ENCODE measurements at places on chromosomes 5 and 9.
A peak's percentile ranks its signal among the peaks of the same experiment; 100 is the strongest.

- DNase-seq, result peak; percentile 14
Observed at GRCh38 chr9:116737152-116737546, 50.0 kb downstream of the TRIM32 start.

- DNase-seq, result no peak
Observed at GRCh38 chr5:93600409-93601070, 17.5 kb downstream of the NR2F1 start.

GRCh38 chr5:98902733-98903132 lies 26.1 kb downstream of the CHD1 start:
- no peak for DNase-seq

DNA sequence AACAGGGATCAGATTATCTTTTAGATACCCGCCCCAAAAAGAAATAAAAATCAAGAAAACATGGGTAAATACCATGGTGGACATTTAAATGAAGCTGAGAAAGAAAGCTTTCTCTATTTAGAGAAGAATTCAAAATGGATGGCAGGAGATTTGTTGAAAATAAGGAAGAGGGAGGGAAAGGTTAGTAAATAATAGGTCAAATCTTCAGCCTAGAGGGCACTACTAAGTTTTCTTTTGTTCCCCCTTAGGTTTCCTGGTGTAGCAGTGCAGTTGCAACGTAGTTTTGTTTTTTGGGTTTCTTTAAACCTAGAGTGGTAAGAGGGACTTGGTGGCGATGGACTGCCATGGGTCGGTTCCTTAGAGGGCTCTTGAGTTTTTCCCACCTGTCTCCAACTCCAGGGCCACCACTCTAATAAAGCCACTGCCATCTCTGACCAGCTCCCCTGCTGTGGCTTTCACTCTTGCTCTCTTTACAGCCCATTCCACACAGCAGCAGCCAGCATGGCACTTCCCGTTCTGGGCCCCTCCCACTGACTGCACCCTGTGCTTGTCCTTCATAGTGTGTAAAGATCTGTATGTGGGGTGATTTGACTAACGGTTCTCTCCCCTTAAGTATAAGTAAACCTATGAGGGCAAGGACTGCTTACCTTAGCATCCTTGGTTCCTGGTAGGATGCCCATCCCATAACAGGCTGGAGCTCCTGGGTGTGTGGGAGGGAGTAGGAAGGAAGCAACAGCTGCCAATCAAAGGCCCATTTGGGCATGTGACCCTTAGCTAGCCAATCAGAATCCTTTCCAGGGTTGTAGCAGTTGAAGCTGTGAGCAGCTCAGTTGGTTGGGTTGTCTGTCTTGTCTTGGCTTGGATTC lies 118.3 kb downstream of the SLC1A3 start:
- no peak for DNase-seq

- no peak for DNase-seq
Observed at GRCh38 chr5:166276006-166276405, 2015.4 kb upstream of the WWC1 start.

GRCh38 chr5:65017636-65018035 lies 248.9 kb downstream of the CWC27 start:
- no peak for DNase-seq

GRCh38 chr9:68493958-68494577 lies 46.6 kb downstream of the TMEM252 start:
- no peak for DNase-seq

DNA sequence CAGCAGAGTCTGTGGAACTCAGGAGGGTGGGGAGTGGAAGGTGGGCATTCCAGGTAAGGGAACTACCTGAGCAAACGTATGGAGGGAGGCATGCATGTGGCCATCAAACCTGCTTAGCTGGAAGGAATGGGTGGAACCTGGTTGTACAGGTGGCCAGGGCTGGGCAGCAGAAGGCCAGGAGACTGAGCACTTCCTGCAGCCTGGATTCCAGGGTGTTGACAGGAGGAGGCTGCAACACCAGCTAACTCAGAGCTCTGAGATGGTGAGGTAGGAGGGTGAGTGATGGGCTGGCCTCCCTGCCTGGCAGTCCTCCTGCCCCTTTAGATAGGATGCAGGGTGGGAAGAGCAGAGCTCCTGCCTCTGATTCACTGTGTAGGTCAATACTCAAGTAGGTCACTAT lies 92.5 kb upstream of the CPEB4 start:
- no peak for DNase-seq

DNA sequence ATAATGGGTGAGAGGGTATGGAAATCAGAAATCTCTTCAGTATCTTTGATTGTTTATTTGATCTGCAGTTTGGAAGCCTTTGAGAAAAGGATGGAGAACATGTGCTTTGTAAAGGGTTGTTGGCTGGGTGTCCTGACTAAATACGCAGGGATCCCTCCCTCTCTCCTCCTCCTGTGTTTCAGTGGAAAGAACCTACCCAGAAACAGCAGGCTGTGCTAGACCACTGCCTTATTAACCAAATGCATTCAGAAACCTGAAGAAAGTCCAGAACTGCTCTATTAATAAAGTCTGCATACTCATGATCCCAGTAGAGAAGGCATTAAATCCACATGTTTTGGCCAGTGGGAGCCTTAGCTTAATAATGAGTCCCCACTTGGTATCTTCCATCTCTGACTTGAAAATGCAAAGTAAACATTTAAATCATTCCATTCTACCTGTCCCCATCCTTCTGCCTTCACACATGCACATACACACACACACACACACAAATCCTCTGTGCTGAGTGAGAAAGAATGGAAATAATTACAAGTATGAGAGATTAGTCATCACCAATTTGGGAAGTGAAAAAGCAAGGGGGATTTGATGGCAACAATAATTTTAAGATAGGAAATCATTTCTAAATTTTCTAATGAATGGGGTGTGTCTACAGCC lies 10.0 kb upstream of the LECT2 start:
- DNase-seq, result no peak

DNA sequence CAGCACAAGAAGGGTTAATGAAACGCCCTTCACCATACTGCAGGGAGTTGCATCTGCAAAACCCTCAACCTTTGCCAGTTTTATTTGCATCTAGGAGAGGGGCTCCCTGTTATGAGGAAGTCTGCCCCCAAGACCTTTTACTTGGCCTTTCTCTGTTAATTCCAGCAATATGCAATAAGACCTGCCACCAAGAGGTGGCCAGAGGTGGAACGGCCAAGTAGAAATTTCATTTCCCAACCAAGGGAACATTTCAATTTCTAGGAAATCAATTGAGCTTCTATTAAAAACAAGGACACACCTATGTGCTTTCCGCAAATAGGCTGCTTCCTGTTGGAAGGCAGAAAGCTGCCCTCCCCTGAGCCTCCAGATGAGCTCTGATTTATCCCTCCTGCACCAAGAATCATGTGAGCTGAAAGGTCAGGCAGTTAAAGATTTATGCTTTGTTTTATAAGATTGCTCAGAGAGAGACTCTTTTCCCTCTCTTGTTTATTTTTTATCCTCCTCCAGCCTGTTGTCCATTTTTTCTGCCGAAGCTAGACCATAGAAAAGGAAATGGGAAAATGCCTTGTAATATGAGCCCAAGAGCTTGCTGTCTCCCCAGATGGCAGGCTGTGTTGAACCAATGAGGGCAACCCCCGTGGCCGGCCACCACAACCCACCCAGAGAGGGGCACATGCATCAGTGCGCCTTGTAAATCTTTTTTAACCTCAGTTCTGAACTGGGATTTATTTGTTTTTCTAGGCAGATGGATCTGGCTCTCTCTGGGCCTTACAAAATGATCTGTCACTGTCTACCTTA lies 572.8 kb downstream of the TLE1 start:
- no peak for DNase-seq

GRCh38 chr5:162372256-162372655 lies 304.7 kb downstream of the GABRG2 start:
- DNase-seq, result no peak

GRCh38 chr9:17082343-17083064 lies 52.3 kb upstream of the CNTLN start:
- DNase-seq, result no peak

- DNase-seq, result no peak
Observed at GRCh38 chr5:943918-944620, 51.4 kb downstream of the TRIP13 start.

- no peak for DNase-seq
Observed at GRCh38 chr9:73056245-73056644, 95.4 kb upstream of the ANXA1 start.

DNA sequence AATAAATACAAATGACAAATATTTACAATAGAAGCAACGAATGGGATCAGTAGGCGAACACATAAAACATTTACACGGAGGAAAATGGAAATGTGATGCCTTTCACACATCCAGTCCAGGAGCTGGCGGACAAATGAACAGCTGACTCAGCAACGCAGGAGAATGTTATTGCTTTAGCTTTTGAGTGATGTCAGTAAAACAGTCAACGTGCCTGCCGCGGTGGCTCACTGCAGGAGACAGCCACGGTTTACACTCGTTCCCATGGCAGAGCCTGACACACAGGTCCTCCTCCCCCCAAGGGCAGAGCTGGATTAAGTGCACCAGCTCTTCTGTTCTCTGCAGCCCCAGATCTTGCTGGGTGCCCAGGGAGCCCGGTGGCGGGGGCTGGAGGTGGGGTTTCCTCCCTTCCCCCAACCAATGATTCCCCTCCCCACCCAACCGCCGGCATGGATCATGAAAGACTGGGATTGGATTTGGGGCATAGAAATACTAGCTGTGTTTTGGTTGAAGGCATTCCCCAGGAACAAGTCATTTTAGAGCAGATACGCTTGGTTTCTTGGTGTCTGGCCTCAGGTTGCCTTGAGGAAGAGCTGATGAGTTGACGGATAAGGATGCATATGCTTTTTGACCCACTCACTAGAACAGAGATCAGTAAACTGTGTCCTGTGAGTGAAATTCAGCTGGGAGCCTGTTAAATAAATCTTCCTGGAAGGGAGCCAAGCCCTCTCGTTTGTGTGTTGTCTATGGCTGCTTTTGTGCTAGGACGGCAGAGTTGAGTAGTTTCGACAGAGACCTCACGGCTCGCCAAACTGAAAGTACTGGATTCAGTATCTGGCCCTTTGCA lies 12.5 kb downstream of the STC2 start:
- no peak for DNase-seq

- no peak for DNase-seq
Observed at GRCh38 chr5:156383510-156384265, 56.7 kb downstream of the SGCD start.

DNA sequence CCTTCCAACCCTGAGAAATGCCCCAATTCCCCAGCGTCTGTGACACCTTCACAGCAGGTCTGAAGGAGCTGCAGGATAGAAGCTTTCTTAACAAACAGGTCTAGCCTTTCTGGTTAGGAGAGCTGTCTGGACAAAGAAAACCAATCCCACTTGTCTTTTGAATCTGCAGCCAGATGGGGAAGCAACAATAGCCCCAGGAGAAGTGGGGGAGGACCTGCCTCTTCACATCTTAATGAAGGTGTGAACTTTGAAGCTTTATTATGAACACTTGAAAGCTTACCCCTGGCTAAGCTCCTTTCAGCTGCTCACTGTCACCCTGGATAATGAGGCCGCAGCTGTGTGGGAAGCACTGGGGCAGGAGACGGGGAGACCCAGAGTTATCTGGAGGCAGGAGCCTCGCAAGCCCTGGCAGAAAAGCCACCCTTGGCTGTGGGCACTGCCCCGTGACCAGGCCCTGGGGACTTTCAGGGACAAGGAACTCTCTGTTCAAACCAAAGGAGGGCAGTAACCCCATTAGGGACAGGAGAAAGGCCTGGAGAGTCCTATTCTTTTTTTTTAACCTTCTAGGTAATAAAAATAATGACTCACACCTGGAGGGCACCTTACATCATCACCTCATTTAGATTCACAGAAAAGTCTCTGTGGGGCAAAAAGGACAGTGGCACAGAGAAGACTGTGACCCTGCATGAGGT lies 151.8 kb upstream of the RAD23B start:
- no peak for DNase-seq

DNA sequence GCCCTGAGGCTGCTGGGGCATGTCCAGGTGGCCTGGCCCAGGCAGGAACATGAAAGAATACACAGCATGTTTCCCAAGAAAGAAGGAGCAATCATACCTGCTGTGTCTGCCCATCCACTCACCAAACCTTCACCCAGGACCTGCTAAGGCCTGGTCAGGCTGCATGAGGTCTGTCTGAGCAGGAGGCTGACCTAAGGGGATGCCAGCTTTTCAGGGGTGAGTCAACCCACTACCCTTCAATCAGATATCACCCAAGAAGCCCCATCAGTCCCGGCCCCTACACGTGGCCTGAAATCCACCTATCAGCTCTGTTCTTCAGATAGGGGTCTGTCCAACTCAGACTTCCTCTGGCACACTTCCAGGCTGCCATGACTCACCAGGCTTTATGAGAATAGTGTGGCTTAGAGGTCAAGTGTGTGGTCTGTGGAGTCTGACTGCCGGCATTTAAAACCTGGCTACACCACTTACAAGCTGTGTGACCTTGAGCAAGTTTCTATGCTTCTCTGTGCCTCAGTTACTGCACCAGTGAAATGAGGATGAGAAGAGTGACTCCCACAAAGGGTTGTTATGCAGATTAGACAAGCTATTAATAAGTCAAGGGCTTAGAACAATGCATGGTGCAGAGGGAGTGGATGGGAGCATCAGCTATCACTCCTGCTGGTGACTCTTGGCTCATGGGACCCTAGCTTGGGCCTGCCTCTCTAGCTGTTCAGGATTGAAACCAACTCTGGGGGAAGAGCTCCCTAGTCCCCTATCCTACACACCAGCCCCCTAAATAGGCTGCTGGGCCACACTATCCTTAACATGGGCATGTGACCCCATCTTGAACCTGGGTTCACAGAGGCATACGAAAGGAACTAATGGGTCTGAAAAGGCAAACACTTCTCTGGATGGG lies 130.3 kb downstream of the PAX5 start:
- no peak for DNase-seq

DNA sequence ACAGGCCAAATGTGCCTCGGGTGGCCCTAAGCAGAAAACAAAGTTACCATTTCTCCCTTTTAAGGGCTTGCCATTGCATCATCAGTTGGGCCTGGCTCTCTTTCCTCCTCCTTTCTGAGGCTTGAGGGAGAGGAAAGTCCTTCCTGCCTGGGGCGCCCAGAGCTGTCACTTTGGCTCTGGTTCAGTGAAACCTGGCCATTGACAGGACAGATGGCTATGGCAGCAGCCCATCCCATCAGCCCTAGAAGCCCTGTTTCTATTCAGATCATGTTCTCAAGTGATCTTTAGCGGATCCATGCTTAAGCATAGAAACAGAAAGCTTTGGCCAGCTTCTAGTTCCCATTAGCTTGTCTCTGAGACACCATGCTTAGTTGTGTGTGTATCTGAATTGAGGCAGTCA lies 293.4 kb downstream of the YTHDC2 start:
- no peak for DNase-seq

GRCh38 chr5:4730279-4730678 lies 409.9 kb upstream of the ADAMTS16 start:
- DNase-seq, result no peak

DNA sequence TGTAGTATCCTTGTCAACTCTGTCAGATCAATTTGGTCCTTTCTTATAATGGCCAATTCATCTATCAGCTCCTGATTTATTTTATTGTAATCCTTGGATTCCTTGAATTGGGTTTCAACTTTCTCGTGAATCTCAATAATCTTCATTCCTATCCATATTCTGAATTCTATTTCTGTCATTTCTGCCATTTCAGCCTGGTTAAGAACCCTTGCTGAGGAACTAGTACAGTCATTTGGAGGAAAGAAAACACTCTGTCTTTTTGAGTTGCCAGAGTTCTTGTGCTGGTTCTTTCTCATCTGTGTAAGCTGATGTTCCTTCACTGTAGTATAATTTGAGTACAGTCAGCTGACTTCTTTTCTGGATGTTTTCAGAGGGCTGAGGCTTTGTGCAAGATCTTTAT lies 84.5 kb downstream of the CETN3 start:
- no peak for DNase-seq

GRCh38 chr9:137316012-137316981 lies 14.2 kb upstream of the NRARP start:
- no peak for DNase-seq
